Mesothelial cell of epicardium (in vitro differentiated cells): ENCODE measurements at places on chromosomes 6 and 20. TPM values are rescaled to one million over a fixed set of nuclear protein-coding genes. Genes with fewer than 3 reads are reported as not detected.

The EYA4 gene
- 21.4 to 23.1 TPM (median 21.5 TPM) in 3 replicates for total RNA-seq

GRCh38 chr6:166068768-166069167 lies 98.9 kb downstream of the TBXT start:
- DNase-seq = no peak

- no peak for DNase-seq
Measured at GRCh38 chr6:161082215-161082614, 90.6 kb downstream of the MAP3K4 start.

DNA sequence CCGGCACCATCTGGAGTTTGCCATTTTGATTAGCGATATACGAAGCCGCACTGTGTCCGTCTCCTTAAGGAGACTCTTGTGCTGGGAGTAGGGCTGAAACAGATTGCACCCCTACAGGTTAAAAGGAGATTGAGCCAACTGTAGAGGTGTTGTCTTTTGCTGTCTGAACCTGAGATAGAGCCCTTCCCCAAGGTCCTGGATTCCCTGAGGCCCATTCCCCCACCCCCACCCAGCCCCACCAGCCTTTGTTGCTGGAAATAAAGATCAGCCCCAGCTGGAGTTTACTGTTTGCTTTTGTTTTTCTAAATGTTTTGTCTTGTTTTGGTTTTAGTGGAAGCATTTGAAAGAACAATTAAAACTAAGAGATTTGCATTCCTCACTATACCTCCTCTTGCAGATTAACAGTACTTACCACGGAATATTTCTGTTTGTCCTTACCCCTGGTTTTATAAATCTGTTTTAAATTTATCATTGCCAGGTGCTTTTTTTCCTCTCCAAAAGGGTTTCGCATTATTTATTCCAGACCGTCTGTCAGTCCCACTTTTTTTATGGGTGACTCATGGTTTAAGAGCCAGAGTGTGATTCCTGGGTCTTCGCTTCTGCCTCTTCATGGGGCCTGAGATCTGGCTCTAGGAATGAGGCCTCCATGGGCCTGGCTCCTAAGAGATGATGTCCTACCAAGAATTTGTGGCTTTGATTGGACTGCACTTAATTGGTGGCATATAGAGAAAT lies 169.2 kb downstream of the DTNBP1 start:
- no peak for DNase-seq

DNA sequence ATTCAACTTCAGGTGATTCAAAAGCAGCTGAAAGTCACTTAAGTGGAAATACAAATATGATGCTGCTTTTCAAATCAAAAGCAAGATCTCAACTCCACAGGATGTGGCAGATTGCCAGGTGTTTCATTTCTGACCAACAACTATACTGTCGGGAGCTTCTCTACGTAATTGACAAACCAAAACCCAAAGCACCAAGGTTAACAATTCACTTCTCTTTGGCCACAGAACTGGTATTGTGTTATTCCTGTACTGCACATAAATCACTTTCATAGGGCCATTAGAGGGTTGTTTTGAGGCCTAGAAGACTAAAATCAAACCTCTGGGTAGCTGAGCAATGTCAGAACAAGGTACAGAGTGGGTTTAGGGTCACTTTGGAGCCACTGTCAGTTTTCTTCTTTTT lies 169.7 kb downstream of the HAO1 start:
- DNase-seq = no peak
